Activated B cell treated with CpG ODN at 0.5 μM for 24 hours (primary cell): ENCODE measurements at places on chromosomes 16 and 17.
A peak's percentile ranks its signal among the peaks of the same experiment; 100 is the strongest.

DNA sequence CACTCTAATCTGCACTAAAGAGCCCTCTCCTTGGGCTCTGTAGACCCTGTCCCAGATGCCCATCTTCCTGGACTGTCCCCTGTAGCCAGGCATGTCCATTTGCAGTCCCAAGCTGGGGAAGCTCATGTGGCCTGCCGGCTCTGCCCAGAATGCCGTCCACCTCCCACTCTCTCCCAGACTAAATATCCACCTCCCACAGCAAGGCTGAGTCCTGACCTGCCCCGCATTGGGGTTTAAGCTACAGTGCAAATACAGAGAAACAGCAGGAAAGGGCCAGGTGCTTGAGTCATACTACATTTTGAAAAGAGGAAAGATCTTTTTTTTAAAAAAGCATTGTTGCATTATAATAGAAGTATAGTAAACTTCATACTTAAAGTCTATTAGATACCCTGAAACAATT is 3.0 kb downstream of the ST6GALNAC2 start:
- DNase-seq: no peak

GRCh38 chr16:48432136-48432535 is 46.9 kb upstream of the SIAH1 start:
- peak; percentile 27 for DNase-seq

DNA sequence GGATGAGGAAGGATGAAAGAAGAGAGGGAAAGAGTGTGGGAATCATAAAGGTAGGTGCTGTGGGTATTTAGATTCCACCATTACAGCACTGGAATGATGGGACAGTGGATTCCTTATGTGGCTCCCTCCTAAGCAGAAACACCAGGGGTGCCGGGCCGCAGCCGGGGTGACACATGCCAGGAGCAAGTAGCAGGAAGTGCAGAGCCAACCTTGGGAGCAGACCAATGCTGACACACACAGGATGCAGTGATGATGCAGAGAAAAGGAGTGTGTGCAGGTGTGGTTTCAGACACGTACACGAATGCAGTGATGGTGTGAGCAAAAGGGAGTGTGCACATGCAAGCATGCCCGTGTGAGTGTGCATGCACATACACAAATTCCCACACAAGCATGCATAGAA is 338.0 kb downstream of the SLC39A11 start:
- no peak for DNase-seq

DNA sequence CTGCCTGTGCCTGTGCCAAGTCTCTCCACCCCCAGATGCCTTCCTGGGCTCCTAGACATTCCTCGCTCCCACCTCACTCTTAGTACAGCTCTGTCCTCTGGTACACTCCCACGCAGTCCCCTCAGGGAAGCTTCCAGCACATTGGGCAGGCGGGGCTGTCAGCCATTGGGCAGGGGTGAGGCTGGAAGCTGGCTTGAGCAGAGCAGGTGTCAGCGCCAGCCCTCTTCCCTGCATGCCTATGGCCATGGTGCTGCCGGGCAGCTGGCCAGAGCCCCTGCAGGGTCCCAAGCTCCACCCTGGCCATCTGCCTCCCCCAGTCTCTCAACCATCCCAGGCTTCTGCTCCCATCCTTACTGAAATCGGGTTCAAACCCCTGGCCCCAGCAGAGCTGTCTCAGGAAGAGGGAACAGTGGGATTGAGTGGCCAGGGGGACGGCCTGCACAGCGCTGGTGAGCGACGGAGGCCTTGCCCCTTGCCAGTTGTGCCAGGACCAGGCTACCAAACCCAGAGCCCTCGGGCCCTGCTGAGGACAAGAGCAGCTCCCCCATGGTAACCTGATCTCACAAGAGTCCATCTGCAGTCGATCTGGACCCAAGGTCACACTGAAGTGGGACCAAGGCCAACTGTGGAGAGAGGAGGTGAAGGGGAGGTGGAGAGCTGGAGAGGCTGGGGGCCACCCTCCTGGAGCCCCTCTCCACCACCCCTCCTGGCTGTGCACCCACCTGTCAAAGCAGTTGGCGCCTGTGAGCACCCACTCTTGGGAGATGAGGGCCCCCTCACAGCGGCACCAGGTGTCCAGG is 2.4 kb upstream of the B9D1 start:
- no peak for DNase-seq

- DNase-seq: no peak
Measured at GRCh38 chr16:72072514-72073342, 9.7 kb downstream of the HPR start.

- DNase-seq: no peak
Measured at GRCh38 chr17:2691069-2691871, 20.3 kb downstream of the CLUH start.

DNA sequence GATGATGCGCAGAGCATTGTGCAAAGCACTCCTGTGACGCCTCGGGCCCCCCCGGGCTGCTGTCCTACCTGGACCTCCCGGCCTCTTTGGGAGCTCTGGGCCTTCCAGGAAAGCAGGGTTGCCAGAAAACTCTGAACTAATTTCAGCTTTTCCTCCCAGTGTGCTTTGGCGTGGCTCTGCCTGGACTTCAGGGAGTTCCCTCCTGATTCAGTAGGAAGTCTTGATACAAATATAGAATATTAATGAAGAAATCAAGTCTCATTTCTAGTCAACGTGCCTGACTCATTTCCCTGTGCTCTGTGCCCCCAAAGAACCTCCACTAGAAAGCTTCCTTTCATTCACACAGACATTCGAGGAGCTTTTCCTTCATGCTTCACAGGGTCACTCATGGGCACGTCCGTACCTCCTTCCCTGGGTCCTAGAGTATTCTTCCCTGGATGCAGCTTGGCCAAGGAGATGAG is 84.0 kb upstream of the NOL11 start:
- DNase-seq: no peak

DNA sequence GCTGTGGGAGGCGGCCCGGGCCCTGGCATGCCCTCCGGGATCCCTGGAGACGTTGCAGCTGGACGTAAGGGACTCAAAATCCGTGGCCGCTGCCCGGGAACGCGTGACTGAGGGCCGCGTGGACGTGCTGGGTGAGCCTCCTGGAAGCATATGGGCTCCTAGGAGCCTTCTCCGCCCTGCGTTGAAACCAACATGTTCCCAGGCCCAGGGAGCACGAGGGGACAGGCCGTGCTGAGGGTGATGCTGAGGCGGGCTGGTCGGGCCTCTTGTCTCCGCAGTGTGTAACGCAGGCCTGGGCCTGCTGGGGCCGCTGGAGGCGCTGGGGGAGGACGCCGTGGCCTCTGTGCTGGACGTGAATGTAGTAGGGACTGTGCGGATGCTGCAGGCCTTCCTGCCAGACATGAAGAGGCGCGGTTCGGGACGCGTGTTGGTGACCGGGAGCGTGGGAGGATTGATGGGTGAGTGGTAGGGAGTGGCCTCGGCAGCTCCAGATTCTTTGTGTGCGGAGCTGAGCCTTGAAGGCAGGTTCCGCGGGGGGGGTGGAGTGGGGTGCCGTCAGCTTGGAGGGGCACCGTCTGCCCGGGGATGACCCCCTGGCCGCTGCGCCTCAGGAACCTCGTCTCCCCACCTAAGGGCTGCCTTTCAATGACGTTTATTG is 567 bp downstream of the HSD17B1 start:
- no peak for DNase-seq

DNA sequence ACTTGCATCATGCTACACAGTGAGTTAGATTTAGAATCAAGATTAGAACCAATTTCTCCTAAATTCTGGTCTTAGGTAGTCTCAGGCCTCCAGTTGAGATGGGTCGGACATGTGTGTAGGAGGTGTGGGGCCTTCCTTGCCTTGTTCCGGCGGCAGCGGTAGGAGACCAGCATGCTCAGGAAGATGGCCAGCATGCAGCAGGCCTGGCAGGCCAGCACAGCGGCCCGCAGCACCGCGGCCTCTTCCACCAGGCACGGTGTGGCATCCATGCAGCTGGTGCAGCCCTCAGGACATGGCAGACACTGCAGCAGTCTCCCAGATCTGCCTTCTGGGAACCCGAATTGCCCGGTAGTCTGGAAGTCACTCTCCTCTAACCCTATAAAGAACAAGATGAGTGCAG is 6.9 kb downstream of the GPR179 start:
- DNase-seq: no peak

DNA sequence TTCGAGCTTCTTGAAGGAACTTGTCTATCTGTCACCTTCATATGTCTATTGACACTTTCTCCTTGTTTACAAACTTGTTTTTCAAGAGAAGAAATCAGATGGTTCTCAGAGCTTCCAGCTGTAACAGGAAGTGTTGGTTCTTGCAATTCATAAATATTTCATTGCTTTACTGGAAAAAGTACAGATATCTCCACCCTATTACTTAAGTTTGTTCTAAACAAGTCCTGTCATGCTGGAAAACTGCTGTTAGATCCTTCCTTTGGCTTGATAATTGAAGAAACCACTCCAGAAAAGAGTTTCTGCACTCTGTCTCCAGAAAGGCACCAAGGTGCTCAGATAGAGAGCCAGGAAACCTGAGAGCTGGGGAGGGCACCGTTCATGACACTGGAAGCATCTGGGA is 181.6 kb downstream of the DNAH9 start:
- DNase-seq: no peak

DNA sequence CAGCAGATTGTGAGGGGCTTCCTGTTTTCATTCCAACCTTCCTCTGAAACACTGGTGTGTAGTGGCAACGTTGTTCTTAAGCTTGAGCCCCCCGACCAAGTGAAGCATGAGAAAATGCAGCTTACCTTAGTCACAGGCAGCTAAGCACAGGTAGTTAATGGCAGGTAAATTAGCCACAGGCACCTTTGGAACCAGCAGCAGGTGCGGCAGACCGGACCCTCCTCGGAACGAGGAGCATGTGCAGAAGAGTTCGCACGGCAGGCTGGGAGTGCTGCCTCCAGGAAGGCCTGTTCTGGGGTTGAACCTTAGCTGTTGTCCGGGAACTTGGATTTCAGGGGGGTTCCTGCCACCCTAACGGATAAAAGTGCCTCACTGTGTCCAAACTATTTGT is 7.2 kb upstream of the IRF8 start:
- no peak for DNase-seq

- no peak for DNase-seq
Measured at GRCh38 chr17:29563816-29564215, 3.0 kb downstream of the ABHD15 start.

- no peak for DNase-seq
Measured at GRCh38 chr17:10899281-10899680, 61.4 kb upstream of the PIRT start.
